ENCODE measurements at places on chromosomes 7 and 10.

DNA sequence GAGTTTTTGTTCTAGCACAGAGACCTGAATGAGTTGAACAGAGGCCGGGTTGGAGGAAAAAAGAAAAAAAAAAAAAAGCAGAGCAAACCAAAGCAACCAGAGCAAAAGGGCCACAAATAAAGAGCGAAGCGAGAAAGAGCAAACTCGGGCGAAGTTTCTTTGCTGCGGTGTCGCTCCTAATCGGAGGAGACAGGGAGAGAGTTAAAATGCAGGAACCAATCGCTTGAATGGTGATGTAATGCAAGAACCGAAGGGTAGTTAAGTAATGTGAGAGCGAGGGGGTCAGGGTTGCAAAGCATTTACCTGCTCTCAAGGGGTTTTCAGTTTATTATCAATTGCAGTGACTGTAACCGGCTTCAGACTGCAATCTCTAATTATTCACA is 271.7 kb downstream of the TRIL start:
- peak overlapping the region; percentile 93 for H3K27ac ChIP-seq
- no peaks in the 10 kb centered on the region for H3K36me3 ChIP-seq
- H3K27me3 ChIP-seq, result no peaks in the 10 kb centered on the region
- DNase-seq, result peak; percentile 84

- no peak overlapping the region for H3K4me3 ChIP-seq
- H3K4me1 ChIP-seq, result peaks cover 11% of the 10 kb centered on the region
- H3K27me3 ChIP-seq, result no peaks in the 10 kb centered on the region
- no peaks in the 10 kb centered on the region for H3K36me3 ChIP-seq
- no peak overlapping the region for H3K27ac ChIP-seq
- DNase-seq, result peak; percentile 48
Measured at GRCh38 chr7:43363035-43363791, 219.7 kb upstream of the STK17A start.

DNA sequence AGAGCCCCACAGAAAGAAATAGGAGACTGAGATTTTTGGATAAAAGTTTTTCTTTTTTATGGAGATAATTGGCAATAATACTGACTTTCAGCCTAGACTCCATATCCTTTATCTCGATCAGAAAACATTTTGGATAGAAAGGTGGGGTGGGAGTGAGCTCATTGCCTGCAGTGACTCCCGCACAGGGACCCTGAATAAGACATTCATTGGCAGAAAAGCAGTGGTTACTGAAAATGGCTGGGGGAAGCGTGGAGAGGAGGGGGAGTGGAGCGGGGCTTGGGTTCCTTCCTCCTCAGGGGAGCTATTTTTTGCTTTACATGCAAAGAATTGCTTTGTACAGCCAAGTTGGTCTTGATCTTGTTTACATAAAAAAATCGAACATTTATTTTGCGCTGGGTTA is 90.4 kb upstream of the BMPER start:
- H3K4me1 ChIP-seq, result no peaks in the 10 kb centered on the region
- DNase-seq, result no peak
- H3K27me3 ChIP-seq, result no peaks in the 10 kb centered on the region
- H3K27ac ChIP-seq, result no peak overlapping the region
- no peak overlapping the region for H3K4me3 ChIP-seq

GRCh38 chr10:122981066-122981464 is 864 bp downstream of the PSTK start:
- H3K4me1 ChIP-seq, result peaks cover 4% of the 10 kb centered on the region
- no peak overlapping the region for H3K27ac ChIP-seq
- no peaks in the 10 kb centered on the region for H3K27me3 ChIP-seq

- no peak overlapping the region for H3K27ac ChIP-seq
- H3K4me3 ChIP-seq, result peak overlapping the region; percentile 38
- peak; percentile 81 for DNase-seq
- H3K36me3 ChIP-seq, result no peaks in the 10 kb centered on the region
- peaks cover 30% of the 10 kb centered on the region for H3K4me1 ChIP-seq
Measured at GRCh38 chr10:28722065-28722803, 44.9 kb downstream of the BAMBI start.

GRCh38 chr7:48004638-48005037 is 24.3 kb downstream of the SUN3 start:
- H3K27ac ChIP-seq, result no peak overlapping the region
- H3K4me3 ChIP-seq, result no peak overlapping the region
- H3K36me3 ChIP-seq, result no peaks in the 10 kb centered on the region
- no peak for DNase-seq
- H3K27me3 ChIP-seq, result peaks cover 13% of the 10 kb centered on the region

- peaks cover 3% of the 10 kb centered on the region for H3K4me1 ChIP-seq
- H3K4me3 ChIP-seq, result no peak overlapping the region
- DNase-seq, result no peak
- no peaks in the 10 kb centered on the region for H3K27me3 ChIP-seq
Measured at GRCh38 chr7:29993140-29993539, 3.5 kb upstream of the SCRN1 start.
